ENCODE measurements at places on chromosomes 7 and 10. TPM values are rescaled to one million over a fixed set of nuclear protein-coding genes. Genes with fewer than 3 reads are reported as not detected.

The SLC18A2 gene
- not detected for total RNA-seq

The NPC1L1 gene
- total RNA-seq: not detected

The OPN1SW gene
- not detected for total RNA-seq

The NKX1-2 gene
- total RNA-seq: 2.6 TPM

The IL2RA gene
- not detected for total RNA-seq

The LRRC18 gene
- not detected for total RNA-seq

The ANKRD1 gene
- total RNA-seq: not detected

The CXCL12 gene
- not detected for total RNA-seq

The PRF1 gene
- not detected for total RNA-seq

Data from hair follicular keratinocyte (primary cell).